ENCODE measurements at places on chromosomes 2 and 18. TPM values are rescaled to one million over a fixed set of nuclear protein-coding genes. Genes with fewer than 3 reads are reported as not detected.
A peak's percentile ranks its signal among the peaks of the same experiment; 100 is the strongest.

DNA sequence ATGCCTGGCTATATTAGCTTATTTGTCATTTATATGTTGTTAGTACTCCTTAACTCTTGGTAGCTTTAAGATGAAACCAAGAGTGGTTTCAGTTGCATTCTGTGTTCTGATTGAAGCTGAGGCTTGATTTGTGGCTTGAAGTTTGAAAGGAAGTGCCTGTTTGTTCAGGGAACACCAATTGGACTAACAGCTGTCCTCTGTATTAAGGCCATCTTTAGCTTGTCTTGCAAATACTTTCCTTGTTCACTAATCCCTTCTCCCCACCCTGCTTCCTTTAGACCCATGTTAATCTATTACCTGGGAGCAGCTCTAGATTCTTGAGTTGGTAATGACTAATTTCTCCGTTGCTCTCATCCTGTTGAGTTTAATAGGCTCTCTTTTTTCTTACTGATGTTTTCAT lies 13.4 kb downstream of the ITGA6 start:
- DNase-seq: no peak

The SLC4A1AP gene
- polyA plus RNA-seq: 12.2 TPM

DNA sequence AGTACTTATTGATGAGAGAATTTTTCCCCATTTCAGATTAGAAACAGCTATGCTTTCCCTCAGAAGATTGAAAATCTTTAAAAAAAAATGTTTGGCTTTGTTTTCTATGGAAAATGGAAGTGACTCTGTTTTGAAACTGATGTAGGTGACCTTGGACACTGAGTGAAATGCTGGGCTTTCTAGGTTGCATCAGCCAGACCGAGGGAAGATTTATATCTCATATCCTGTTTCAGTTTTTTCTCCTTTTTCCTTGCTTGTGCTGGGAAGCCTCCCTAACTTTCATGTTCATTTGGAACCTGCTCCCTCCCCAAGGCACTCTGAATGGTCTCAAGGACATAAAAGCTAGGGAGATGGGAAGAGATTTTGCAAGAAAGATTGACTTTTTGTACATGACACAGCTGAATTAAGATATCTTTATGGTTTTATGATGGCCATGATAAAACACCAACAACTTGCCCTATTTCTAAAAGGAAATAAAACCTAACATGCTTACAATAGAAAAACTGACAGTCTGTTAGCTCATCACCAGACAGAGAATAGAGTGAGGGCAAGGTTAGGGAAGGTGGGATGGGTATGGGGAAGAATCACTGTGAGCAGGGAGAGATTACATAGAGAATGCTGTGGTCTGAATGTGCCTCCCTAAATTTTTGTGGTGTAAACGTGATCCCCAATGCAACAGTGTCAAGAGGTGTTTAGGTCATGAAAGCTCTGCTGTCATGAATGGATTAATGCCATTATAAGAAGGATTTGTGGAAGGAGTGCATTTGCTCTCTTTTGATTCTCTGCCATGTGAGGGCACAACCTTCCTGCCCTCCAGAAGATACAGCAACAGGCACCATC lies 249.7 kb downstream of the TPGS2 start:
- DNase-seq: no peak

The POTEI gene
- polyA plus RNA-seq: not detected

DNA sequence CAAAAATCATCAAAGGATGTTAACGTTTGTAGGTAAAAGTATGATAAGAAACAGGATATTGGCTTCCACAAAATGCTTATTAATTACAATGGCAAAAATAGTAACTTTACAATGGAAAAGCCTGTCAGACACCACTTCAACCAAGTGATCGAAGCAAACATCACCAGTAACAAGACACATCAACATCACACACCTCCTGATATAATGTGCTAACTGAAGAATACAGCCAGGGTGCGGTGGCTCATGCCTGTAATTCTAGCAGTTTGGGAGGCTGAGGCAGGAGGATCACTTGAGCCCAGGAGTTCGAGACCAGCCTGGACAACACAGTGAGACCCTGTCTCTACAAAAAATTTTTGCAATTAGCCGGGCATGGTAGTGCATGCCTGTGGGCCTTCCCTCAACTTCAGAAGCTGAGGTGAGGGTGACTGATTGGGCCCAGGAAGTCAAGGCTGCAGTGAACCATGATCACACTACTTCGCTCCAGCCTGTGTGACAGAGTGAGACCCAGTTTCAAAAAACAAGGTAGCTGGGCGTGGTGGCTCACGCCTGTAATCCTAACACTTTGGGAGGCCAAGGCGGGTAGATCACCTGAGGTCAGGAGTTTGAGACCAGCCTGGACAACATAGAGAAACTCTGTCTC lies 15.0 kb downstream of the MGAT4A start:
- DNase-seq: no peak

DNA sequence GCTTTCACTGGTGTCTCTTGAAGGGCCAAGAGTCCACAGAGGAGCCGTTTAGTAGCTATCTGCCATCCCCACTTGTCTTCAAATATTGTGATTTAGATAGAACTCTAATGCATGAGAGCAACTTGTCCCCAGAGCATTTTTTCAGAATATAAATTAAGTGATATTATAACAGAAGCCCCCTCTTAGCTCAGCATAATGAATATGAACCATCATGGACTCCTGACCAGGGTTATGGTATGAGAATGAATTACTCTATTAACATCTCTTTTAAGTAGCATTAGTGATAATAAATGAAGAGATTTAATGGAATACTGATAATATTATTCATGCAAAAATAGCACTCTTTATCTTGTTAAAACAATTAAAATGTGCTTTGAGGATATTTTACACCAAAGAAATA lies 709.6 kb downstream of the GALR1 start:
- DNase-seq: no peak

- DNase-seq: no peak
Measured at GRCh38 chr2:14577843-14578242, 54.7 kb upstream of the LRATD1 start.

- no peak for DNase-seq
Measured at GRCh38 chr2:211802666-211803065, 735.9 kb downstream of the ERBB4 start.

DNA sequence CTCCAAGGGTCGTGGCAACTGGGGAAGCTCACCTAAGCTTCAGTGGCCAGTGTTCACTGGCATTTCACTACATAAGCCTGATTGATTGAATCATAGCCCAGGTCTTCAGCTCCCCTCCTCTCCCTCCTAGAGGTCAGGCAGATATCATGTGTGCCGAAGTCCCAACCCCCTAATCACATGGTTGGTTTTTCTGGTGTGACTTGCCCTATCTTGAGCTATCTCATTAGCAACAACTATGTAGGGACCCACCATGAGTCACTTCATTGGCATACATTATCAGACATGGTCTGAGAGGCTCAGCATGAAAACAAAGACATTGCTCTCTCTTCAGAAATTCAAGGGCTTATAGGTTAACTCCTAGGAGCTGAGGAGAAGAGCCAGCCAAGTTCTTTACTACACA lies 76.8 kb downstream of the LYPD1 start:
- no peak for DNase-seq

The NEU4 gene
- not detected for polyA plus RNA-seq

GRCh38 chr2:191176801-191177438 lies 26.1 kb upstream of the STAT4 start:
- DNase-seq: no peak

GRCh38 chr18:58562146-58562998 lies 66.5 kb downstream of the ALPK2 start:
- DNase-seq: no peak

DNA sequence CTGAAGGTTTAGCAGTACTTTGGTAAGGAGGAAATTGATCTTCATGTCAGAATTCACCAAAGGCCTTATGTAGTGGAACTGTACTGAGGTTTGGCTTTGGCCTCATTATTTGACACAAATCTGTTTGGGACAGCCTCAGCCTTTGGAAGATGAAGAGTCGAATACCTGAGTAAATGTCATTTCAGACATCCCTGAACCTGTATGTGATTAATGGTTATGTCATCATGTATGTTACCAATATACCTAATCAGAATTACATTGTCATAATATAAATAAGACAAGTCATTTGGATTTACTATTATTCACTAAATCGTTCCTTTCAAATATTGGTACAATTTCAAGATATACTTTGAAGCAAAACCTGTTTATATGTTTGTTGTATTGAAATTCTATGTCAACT lies 10.6 kb upstream of the ABCA12 start:
- DNase-seq: no peak

- DNase-seq: no peak
Measured at GRCh38 chr2:208274748-208275147, 8.7 kb downstream of the PIKFYVE start.

DNA sequence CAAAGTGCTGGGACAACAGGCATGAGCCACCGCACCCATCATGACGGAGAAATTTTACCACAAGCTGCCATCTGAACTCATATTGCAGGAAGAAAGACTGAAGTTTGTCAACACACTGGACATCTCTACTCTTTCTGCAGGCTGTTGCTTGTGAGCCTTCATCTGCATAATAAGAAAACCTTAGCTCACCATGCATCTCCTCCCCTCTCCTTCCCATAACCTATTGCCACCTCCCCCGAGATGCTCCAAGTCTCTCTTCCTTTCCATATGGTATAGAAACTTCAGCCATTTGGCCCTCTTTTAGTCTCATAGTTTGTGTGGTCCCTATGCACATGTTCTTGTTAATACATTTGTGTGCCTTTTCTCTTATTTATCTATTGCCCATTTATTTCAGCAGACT lies 19.1 kb upstream of the C2orf72 start:
- no peak for DNase-seq

DNA sequence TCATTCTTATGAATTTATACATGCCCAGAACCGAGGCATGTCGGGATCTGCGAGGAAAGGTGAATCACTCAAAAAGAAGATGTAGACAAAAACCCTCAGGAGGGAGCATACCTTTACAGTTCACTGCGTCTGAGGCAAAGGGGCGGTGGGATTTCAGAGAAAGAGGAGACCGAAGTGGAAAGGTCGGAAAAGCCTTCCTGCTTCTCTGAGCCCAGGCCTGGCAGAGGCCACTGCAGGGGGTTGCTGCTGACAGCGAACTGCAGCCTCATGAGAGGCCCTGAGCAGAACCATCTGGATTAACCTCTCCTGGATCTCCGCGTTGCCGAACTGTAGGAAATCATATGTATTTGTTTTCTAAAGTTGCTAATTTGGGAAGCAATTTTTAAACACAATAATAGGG lies 713.1 kb upstream of the SOX11 start:
- no peak for DNase-seq

The MARCO gene
- 2.8 TPM for polyA plus RNA-seq

DNA sequence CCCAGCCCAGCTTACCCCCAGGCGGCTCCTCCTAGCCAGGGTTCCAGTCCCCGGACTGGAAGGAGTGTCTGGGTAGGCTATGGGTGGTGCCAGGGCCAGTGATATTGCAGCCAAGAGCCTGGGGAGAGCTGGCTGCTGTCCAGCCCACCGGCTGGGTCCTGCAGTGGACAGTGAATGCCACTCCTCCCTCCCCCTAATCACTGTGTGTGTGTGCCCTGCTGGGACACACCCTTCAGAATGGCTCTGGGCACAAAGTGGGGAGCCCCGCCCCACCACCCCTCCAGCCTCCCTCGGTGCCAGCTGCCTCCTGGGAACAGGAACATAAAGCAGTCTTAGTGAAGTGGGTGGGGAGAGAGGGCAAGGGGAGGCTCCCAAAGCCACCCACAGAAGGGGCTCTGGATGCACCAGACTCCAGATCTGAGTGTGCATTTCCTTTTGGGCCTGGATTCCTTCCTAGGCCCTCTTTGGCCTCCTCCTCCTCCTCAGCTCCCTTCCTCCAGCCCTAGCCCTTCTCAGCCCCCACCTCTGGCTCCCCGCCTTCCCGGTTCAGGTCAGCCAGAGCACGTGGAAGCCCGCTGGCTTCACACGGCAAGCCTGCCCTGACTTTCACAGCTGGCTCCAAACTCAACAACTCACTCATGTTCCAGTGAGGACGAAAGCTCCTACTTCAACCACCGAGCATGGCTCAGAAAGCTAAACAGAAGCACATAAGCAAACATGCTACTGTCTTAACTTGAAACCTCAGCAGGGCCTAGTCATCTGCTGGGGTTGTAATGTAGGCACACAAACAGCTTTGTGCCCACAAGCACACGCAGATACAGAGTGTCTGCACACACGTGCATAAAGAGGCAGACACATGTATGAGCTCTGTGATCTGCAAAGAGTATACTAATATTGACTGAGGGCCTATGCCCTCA lies 209.2 kb upstream of the SMAD2 start:
- DNase-seq: peak; percentile 92

The SLC8A1 gene
- polyA plus RNA-seq: 0.31 TPM
